Fibroblast of upper back skin (primary cell): ENCODE measurements at places on chromosomes 12 and 14.

- no peak for DNase-seq
Observed at GRCh38 chr12:93671044-93671443, 6.1 kb upstream of the CRADD start.

DNA sequence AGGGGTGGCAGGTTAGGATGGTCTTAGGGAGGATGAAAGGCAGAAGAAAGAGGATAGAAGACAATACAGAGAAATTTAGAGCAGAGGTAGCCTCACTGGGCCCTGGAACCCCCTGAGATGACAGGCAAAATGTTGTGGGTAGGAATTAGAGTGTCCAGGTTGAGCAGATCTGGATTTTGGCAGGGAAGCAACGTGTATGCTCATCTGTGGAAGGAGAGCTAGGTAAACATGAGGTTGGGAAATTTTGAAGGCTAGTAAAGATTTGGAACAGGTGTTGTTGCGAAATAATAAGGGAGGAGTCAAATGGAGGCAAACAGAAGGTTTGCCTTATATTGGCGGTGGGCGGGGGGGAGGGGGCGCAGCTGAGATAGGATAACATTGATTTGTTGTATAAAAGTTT, 5.3 kb downstream of the HSD17B6 start:
- no peak for DNase-seq

- peak; percentile 15 for DNase-seq
Observed at GRCh38 chr14:90785471-90785870, 30.8 kb downstream of the TTC7B start.

- DNase-seq: no peak
Observed at GRCh38 chr12:28750946-28751685, 398.0 kb upstream of the FAR2 start.

- no peak for DNase-seq
Observed at GRCh38 chr14:45649051-45649450, 396.0 kb upstream of the MIS18BP1 start.

- DNase-seq: no peak
Observed at GRCh38 chr14:72621387-72622065, 272.4 kb downstream of the DPF3 start.

DNA sequence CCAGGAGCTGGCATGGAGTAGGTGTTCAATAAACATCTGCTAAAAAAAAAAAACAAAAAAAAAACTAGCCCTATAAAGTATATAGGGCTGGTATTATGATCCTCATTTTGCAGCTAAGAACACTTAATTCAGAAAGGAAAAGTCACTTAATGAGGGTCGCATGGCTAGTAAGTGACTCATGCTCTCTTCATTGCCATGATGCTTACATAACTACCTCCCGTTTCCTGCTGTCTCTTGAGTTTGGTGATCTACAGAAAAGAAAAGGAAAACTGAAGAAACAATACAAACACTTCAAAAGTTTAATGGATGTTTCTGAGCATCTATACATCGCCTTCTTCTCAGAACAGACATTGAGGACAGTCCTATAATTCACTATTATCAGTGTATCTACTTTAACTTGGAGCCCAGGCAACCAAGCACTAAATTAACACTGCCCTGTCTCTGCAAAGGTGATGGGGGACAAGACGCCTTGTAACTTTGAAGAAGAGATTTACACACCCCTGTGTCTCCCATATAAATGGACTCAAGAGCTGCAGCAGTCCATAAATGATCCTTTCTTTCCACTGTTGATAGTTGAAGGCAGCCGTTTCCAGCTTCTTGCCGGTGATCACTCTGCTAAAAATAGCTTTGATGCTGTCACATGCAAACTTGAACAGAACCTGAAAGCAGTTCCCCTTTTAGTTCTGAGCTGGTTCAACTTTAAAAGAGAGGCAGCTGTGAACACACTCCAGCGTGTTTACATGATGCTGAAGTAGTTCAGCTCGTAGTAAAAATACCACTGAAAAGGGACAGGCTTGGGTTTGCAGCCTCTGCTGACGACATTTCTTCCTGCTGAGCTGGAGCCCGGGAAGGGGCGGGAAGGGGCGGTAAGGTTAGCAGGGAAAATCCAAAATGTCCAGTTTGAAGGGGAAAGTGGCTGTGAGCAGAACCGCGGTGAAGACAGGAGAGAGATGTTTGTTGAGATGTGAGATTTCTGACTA, 113.3 kb downstream of the FOXN3 start:
- peak; percentile 69 for DNase-seq

DNA sequence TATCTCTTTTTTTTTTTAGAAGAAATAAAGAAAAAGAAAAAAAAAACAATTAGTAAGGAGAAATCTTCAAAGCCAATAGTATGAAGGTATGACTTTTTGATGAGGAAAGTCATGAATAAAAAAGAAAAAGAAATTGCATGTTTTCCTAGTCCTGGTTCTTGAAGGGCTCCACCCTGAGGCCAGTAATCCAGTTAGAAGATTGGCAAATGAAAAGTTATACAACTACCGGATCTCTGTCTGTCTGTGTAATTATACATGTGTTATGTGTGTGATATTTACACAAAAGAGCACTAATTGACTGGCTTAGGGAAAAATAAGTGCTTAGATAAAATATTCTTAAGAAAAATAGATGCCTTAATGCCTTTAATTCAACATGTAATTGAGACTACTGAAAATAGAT, 28.4 kb downstream of the SDR9C7 start:
- no peak for DNase-seq

GRCh38 chr14:82084813-82085212, 551.2 kb upstream of the SEL1L start:
- no peak for DNase-seq

GRCh38 chr12:13368431-13368830, 171.9 kb downstream of the EMP1 start:
- DNase-seq: no peak

DNA sequence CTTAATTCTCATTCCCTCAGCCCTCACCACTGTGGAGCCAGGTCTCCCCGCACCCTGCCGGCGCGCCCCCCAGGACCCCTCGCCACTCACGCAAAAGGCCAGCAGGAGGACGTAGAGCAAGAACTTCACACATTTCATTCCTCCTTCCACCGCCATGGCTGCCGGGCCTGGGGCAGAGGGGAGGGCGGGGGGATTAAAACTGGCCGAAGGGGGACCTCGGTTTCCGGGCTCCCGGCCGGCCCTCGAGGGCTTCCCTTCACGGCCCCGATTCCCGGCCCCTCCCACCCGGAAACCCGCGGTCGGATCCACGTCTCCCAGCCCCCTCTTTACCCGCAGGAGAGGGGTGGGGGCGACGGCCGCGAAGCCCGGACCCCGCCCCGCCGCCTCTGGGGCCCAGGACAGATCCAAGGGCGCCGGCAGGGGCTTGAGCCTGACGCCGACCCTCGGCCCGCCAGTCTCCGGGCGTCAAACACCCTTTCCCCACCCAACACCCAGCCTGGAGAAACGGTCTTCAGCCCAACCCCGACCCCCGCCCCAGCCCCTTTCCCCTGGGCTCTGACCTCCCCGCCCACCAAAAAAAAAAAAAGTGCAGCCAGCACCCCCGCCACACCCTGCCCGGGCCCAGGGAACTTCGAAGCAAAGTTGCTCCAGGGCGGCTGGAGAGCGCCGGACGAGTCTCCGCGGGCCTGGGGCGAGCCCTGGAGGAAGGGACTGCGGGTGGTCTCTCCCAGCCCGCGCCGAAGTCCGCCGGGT, 447 bp downstream of the CD63 start:
- peak; percentile 71 for DNase-seq

GRCh38 chr12:96194576-96194889, 358 bp downstream of the ELK3 start:
- DNase-seq: no peak
